ENCODE measurements at places on chromosomes 2 and 18.

DNA sequence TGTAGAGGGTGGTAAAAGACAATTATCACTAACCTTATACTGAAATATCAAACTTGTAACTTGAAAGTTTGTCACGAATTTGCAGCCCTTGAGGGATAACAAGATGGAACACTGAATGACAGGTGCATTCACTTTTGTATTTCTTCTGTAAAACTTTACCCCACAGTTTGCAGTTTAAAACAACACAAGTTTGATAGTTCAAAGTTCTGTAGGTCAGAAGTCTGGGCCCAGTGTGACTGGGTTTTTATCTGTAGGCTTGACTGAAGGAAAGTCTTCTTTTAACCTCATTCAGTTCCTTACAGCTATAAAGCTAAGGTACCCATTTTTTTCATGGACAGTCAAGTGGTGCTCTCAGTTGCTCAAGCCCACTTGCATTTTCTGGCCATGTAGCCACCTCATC, 257.1 kb upstream of the NRXN1 start:
- DNase-seq: no peak

DNA sequence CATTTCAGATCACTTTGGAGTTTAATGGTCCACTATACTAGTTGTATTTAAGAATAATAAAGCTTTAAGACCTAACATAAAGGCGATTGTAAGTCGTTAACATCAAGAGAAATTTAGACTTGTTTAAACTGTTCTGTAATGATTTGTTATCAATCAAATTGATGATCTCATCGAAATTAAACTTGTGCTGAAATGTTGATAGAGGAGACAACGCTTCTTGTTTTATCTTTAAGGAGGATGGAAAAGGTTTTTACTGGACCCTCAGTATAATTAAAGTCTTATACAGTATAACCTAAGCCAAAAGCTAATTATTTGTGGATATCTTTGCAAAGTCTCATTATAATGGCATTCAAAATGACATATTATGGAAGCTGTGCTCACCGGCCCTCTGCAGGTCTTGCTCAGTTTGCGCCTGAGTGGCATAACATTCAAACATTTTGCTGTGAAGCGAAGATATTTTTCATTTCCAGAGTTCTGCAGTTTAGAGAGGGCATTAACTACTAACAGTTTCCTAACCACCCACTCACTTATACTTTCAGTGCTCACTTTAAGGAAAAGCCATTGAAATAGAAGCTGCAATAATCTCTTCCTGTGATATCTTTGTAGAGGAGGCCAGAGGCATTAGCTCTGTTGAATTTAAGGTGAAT, 1.4 kb upstream of the SERTAD2 start:
- DNase-seq: peak; percentile 58

DNA sequence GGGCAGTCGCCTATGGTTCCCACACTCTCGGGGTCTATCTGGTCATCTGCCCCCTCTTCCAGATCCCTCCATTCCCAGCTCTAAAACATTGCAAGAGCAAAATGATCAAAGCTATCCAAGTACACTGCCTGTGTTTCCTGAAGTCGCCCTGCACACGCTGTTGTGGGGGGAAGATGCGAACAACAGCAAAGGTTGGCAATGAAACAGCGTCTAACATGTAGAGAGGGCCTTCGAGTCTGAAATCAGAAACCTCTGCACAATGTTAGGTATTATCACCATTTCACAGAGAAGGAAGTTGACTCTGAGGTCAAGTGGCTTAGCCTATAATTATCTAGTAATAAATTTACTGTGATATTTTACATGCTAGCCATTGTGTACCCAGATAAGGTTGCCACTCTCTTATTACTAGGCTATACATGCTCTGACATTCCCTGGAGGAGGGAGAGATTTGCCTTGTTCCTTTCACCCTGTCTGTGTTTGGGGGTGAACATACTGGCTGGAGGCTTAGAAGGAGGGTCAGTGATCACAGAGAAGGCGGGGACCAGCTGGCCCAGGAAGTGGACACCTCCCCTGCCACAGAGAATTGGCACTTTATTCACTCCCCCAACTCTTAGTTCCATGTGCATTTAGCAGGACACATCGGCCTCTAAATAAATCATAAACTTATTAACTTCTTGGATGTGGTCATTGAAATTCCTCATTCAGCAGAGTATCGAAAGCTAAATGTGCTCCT, 36.8 kb downstream of the KCTD1 start:
- no peak for DNase-seq

DNA sequence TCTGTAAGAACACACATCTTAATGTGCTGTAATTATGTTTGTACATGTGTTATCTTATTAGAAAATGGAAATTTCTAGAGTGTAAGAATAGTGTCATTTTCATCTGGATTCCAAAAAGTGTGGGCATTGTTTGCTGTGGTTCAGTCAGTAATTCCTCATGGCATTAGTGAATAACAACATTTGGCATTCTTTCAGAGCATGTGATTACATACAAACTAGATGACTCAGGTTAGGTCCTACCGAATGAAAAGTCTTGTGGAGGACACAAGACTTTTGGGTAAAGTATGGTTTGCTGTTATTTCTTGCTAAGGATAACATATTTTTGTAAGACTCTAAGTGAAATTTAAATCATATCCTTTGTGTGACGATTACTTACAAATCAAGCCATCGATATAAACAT, 593.1 kb upstream of the NRXN1 start:
- DNase-seq: no peak

GRCh38 chr2:186570604-186571003, 19.3 kb upstream of the ITGAV start:
- DNase-seq: peak; percentile 78

DNA sequence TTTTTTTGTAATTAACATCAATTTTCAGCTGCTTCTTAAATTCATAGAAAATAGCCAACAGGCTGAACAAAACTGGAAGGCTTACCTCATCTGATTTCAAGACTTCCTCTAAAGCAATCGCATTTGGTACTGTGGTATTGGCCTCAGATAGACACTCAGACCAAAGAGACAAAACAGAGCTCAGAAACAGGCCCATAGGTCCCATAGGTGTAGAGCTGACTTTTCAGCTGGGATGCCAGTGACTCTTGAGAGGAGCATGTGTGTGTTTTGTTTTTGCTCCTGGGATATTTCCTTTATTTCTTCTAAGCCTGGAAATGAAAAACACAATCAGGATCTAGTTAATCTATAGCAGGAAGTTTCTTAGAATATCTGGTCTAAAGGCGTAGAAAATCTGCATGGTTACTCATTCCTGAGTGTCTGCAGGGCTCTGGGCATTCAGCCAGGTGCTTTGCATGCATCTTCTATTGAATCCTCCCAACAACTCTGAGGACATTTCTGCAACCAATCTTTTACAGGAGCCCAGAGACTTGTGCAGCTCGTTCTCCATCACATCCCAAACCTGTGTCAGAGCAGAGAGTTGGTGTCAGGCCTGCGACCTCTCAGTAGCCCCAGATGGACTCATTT, 190.8 kb downstream of the RTP5 start:
- DNase-seq: no peak

GRCh38 chr2:152427902-152428301, 92.9 kb downstream of the FMNL2 start:
- DNase-seq: no peak

DNA sequence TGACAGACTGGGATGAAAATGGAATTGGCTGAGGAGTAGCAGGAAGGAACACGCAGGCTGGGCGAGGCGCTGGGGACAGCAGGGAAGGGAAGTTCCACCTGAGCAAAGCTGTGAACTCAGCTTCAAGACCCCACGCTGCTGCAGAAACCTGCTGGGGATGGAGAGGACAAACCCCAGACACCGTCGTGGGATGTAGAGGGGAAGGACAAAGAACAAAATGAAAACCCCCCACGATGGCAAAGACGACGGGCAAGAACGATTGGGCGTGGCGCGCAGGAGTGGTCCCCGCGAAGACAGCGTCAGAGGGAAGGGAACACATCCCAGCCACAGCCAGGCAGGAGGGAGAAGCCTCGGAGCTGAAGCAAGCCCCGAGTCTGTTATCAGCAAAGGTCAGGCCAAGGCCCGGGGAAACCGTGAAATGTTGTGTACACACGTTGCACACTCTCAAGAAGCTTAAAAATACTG, 222.9 kb downstream of the NDUFA10 start:
- no peak for DNase-seq

DNA sequence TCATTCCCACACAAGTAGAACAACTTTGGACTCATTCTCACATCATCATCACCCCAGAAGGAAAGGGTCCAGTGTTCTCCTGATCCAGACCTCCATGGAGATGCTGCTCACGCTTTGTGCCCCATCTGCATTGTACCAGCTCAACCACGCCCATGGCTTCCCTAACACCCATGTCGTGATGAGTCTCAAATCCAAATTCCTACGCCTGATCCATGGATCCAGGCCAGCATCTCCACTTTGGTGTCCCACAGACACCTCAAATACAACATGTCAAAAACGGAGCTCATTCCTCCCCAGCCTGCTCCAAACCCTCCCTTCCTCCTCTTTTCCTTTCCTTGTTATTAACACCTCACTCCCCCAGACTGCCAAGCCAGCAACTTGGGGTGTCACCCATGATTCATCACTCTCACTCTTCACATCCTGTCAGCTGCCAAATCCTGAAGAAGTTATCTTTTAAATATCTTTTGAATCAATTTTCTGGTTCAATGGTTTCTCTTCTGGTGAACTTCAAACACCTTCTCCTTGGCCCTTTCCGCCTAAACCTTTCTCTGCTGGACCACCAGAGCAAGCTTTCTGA, 30.2 kb upstream of the FAM124B start:
- DNase-seq: no peak

DNA sequence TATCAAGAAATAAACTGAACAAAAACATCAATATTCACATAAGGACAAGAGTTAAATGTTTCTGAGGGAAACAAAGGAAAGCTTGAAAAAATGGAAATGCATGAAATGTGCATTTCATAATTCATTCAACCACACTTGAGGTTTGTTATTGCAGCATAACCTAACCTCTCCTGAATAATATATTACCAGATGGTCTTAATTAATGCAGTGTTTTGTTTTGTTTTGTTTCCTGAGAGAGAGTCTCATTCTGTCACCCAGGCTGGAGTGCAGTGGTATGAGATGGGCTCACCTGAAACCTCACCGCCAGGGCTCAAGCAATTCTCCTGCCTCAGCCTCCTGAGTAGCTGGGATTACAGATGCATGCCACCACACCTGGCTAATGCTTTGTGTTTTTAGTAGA, 139.9 kb upstream of the PIEZO2 start:
- DNase-seq: no peak

DNA sequence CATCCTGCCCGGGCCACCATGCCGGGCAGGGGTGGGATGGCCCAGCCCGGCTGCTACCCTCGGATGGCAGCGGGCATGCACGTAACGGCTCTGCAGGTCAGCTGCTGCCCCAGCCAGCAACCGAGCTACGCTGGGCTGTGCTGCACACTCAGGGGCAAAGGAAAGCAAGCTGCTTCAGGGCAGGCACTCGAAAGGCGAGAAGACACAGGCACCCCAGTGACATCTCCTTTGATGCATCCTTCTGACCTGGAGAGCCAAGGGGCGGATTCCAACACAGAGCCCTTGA, 8.8 kb downstream of the HDAC4 start:
- DNase-seq: no peak

DNA sequence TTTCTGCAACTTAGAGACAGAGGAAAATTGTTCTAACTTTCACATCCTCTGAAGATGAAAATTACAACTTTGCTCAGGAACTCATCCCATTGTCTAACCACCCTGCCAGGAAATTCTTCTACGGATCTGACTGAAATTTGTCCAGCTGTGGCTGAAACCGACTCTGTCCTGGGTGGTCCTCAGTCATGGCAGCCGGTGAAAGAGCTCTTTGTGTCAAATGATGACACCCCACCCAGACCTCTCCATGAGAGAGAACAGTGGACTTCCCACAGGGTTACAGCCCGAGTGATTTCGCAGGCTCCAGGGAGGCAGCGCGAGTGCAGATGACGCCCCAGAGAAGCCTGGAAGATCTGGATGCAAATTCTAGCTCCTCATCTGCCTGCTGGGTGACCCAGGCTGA, 65.1 kb upstream of the TRIB2 start:
- DNase-seq: no peak

GRCh38 chr2:238563551-238563950, 136.8 kb downstream of the ASB1 start:
- DNase-seq: no peak

GRCh38 chr2:233531955-233532354, 34.6 kb downstream of the USP40 start:
- DNase-seq: no peak

- no peak for DNase-seq
Observed at GRCh38 chr2:224151161-224151560, 112.1 kb upstream of the SERPINE2 start.

DNA sequence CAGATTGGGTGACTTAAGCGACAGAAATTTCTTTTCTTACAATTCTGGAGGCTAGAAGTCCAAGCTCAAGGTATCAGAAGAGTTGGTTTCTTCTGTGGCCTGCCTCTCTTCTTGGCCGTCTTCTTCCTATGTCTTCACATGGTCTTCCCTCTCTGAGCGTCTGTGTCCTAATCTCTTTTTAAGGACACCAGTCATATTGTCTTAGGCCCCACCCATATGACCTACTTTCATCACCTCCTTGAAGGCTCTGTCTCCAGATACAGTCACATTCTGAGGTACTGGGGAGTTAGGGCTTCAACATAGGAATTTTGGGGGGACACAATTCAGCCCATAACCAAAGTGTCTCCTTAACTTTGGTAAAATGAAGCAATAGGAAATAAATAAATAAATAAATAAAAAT, 110.9 kb upstream of the EPC2 start:
- no peak for DNase-seq

GRCh38 chr2:165057308-165057707, 102.0 kb upstream of the SLC38A11 start:
- no peak for DNase-seq

DNA sequence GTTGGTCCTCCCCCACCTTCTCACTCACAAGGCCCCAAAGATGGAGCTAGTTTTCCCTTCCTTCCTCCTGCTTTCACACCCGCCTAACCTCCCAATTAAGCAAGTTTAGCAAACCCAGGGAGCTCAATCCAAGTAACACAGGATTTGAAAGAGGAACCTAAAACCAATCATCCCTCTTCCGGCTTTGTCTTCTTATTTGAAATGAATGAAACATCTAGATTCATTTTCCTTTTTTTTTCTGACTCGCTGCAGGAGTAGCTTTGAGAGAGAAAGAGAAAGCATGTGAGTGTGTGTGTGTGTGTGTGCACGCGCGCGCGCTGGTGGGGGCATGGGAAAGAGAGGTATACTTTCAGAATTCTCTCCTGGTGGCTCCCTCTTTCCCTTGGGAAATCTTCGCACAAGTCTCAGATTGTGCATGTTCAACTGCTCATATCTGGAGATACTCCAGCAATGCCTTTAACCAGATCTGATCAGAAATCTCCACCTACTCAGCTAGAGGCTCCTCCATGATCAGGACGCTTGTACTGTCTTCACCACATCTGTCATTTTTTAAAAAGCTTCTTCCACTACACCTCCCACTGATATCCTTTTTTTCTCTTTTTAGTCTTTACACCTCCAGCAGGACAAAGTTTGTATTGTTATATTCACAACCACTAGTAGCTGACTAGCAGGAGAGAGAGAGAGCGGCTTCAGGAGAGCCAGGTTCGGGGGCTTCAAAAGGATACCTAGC, 1.7 kb downstream of the SLC8A1 start:
- peak; percentile 9 for DNase-seq

GRCh38 chr2:232668805-232669444, 28.2 kb upstream of the GIGYF2 start:
- no peak for DNase-seq

GRCh38 chr2:118558846-118559245, 288.6 kb downstream of the EN1 start:
- no peak for DNase-seq

- peak; percentile 47 for DNase-seq
Observed at GRCh38 chr2:27049422-27050280, 1.8 kb upstream of the AGBL5 start.

GRCh38 chr18:65380986-65381385, 369.8 kb upstream of the CDH7 start:
- no peak for DNase-seq

- DNase-seq: no peak
Observed at GRCh38 chr2:74789271-74789670, 44.7 kb upstream of the HK2 start.

Data from trophoblast cell (in vitro differentiated cells and primary cell).